ENCODE measurements at places on chromosomes 1 and 21. TPM values are rescaled to one million over a fixed set of nuclear protein-coding genes. Genes with fewer than 3 reads are reported as not detected.
A peak's percentile ranks its signal among the peaks of the same experiment; 100 is the strongest.

Gene HSD3B2
- total RNA-seq: not detected

DNA sequence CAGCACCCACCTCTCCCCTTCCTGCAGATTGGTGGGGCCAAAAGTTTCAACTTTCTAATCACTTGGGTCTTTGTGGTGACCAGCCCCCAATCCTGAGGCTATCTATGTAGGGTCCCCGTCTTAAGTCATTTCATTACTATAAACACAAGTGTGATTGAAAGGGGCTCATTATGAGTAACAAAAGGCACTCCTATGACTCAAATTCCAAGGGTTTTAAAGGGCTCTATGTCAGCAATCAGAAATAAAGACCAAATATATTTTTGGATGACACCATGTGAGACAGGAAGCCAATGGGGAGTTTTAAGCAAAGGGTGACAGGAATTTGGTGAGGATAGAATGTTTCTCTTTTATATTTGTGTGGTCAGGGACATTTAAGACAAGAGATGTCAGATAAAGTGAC, 6.2 kb downstream of the ERO1B start:
- DNase-seq: no peak

DNA sequence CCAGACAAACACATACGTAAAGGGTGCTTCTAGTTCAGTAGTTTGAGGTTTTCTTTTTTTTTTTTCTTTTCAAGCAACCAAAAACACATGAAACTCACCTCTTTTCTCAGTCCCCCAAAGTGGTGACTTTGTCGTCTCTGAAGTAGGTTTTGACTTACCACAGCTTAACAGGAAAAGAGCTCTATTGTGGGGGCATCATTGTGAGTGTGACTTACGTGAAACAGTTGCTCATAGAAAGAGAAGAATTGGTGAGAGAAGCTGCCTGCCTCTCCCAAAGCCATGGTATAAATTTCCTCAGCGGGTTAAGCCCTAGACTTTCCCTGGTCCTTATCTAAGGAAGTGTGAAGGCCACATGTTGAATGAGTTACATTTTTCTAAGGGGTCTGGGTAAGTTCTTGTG, 11.9 kb downstream of the FASLG start:
- no peak for DNase-seq

DNA sequence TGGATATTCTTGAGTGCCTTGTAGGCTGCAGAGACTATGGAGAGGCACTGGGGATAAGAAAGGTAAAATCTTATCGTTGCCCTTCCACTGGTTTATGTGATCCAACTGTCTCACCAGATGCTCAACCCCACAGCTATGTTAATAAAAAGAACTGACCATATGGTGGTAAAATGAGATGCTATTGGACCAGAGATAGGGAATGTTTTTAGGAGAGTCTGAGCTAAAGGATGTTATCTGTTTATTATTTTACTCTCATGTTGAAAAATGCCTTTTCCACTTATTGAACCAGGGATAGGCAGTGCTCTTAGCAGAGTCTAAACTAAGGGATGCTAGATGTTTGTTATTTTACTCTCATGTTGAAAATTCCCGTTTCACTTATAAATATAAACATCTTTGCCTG, 172.8 kb upstream of the GREM2 start:
- DNase-seq: no peak

Gene JAM2
- 32.9 TPM for total RNA-seq

Gene LCE3D
- not detected for total RNA-seq

- no peak for DNase-seq
Measured at GRCh38 chr21:39720126-39720778, 24.7 kb upstream of the IGSF5 start.

Gene CLDN8
- not detected for total RNA-seq

Gene TMOD4
- total RNA-seq: not detected

- peak; percentile 94 for DNase-seq
Measured at GRCh38 chr1:23368562-23369334, 888 bp downstream of the ZNF436 start.

Gene OR2AJ1
- total RNA-seq: not detected

DNA sequence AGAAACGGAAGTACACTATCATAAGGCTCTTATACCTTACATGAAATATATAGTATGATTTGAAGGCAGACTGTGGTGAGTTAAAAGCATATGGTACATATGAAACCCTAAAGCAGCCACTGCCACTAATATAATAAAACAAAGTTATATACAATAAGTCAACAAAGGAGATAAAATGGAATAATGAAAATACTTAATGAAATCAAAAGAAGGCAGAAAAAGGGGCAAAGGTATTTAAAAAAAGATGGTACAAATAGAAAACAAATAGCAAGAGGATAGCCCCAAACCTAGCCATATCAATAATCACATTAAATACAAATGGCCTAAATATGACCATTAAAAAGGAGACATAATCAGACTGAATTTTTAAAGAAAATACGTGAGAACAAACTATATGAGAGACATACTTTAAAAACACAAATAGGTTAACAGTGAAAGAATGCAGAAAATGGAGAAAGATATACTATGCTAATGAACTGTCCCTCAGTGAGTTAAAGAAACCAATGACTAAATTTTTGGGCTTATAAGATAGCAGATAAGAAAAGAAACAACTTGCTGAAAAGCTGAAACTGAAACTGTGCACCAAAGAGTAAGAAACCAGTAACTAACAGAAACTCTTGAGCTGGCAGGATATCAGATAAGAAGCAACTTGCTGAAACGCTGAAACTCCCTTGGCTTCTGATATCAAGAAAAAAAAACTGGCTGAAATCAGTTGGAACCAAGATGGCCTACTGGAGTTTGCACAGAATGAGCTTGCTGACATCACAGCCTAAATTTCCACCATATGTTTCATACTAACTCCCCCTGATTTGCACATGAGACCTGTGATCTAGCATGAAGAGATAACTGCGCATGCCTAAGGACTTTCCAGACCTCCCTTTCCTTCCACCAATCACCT, 44.3 kb upstream of the IL10 start:
- DNase-seq: no peak

GRCh38 chr1:226558036-226558650, 9.6 kb downstream of the STUM start:
- no peak for DNase-seq

GRCh38 chr1:219959540-219960203, 31.3 kb upstream of the SLC30A10 start:
- no peak for DNase-seq

Gene FCAMR
- not detected for total RNA-seq

DNA sequence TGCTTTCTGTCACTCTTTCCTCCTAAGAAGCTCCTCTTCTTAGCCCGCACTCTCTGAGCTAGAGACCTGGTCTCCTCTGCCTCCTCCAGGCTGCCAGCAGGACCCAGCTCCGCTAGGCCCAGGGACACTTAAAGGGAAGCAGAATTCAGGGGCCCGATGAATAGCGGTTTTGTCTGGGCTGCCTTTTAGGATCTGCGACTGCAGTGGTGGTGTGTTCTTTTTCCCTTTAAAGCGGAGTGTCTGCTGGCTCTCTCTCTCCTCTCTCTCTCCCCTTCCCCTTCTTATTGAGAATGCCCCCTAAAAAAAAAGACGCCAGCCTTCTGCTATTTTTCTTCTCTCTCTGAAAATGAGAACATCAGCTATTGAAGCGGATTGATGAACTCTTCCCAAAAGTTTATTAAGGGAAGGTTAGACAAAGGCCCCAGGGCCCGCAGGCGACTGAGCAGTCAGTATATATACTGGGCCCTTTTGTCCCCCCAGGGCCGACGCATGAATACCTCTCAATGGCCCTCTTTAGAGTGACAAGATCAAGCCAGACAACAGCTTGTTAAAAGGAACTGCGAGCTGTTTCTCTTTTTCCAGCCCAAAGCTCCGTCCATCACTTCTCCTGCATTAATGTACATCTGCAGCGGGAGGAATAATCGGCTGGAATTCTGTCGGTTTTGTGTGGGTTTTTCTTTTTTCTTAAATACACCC, 27.0 kb downstream of the PAX7 start:
- no peak for DNase-seq

DNA sequence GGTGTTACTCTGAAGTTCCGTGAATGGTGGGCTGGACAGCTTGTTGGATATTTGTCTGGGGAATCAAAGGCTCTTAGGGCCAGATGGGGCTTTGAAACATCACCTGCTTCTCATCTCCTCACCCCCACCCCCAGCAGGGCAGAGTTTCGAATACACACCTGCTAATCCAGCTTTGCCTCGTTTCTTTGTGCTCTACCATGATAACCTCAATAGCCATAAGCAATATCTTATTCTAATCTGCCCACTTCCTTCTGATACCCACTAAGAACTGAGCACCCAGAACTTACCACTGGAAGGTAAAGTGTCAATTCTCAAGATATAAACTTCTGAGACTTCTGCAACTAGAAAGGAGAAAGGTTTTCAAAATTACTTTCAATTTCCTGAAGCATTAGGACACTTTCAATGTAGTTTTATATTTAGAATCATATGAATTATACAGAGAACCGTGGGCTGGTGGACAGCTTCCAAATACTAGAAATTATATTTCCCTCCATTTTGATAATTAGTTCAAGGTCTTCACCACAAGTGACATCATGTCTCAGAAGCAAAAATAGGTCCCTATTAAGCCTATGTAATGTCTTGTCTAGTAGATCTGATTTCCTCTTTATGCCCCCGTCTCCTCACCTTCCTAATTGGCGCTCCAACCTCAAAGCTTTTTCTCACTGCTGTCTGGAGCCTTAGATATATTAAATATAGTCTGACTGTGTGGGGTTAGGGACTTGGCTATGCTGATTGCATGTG, 64.4 kb upstream of the NEK2 start:
- no peak for DNase-seq

DNA sequence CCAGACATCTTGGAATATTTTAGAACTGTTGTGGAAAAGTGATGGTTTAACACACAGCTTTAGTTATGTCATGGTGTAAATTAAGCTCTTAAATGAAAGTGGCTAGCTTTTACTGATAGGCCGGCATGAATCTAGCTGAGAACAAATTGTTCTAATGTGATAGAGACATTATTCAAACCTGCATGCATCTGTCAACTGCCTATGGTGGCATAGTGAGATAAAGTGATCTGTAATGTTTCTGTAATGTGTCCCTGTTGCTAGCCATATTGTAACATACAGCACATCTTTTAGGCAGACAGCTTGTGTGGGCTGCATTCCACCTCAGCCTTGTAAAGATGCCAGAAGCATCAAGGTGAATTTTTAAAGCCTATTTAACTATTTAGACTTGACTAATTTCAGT, 16.0 kb downstream of the LRIG2 start:
- DNase-seq: no peak

- no peak for DNase-seq
Measured at GRCh38 chr1:12515234-12515633, 102.8 kb downstream of the DHRS3 start.

DNA sequence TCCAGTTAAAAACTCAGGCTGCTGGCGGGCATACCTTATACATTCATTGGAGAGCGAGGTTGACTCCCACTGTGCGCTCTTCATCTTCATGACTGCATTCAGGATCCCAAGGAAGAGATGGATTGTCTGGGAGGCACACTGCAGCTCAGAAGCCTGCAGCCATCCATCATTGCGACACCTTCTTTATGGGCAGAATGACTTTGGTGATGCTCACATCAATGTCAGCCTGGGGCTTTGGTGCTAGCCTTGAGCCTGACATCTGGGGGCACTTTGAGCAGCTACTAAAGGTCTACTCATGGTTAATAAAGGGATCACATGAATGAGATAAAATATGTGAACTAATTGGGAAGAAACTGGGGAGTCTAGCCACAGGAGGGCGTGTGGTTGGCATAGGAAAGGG, 229.3 kb downstream of the PRDM2 start:
- no peak for DNase-seq

Gene CSF3R
- total RNA-seq: 5.0 TPM

Gene LAMB3
- 13.7 TPM for total RNA-seq

DNA sequence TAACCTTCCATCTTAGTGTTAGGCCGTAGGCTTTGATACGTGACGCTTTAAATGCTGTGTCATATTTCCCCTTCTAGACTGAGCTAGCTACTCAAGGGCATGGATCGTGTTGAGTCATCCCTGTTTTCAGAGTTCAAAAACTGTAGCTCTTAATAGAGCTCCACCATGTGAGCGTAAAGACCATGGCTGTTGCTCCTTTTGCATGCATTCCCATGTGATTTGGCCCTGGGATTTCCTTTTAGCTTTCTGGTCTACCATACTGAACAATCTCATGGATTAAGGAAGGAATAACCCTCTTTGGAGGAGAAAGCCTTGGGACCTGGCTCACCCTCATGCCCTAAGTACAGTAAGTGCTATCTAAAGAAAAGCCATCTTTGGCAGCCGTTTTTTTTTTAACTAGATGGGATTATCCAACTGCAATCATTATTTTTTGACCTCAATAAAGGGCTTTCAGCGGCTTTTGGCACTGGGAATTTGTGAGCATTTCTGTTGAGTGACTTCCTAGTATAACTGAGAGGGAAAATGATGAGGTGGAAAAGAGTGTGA, 76.6 kb downstream of the PLPP3 start:
- no peak for DNase-seq

Measured in right cardiac atrium (tissue), 5 donors.